ENCODE measurements at places on chromosomes 5 and 9.

GRCh38 chr9:127950513-127951289 is 13.0 kb upstream of the DPM2 start:
- peaks cover 48% of the 10 kb centered on the region for H3K36me3 ChIP-seq
- peaks cover 82% of the 10 kb centered on the region for H3K4me1 ChIP-seq
- no peaks in the 10 kb centered on the region for H3K27me3 ChIP-seq

GRCh38 chr9:70389621-70390266 is 24.7 kb downstream of the KLF9 start:
- DNase-seq: no peak
- H3K27ac ChIP-seq: no peak overlapping the region
- H3K36me3 ChIP-seq: peaks cover 21% of the 10 kb centered on the region
- no peak overlapping the region for H3K4me3 ChIP-seq

DNA sequence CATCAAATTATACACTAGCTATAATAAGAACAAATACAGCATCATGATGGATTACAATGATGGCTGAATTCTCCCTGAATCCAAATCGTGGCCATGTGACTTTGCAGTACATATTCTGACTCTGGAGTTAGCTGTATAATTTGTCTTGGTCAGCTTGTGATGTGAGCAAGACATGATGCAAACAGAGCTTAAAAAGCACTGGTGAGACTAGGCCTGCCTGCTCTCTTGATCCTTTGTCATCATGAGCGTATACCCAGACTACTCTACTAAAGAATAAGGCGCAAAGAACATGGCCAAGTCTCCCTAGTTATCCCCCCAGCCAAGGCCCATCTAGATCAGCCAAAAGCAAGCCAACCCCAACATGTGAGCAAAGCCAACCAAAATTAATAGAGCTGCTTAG is 34.7 kb upstream of the IFNE start:
- H3K4me1 ChIP-seq: no peaks in the 10 kb centered on the region
- H3K27ac ChIP-seq: no peak overlapping the region
- no peaks in the 10 kb centered on the region for H3K27me3 ChIP-seq
- DNase-seq: no peak
- H3K4me3 ChIP-seq: no peak overlapping the region

DNA sequence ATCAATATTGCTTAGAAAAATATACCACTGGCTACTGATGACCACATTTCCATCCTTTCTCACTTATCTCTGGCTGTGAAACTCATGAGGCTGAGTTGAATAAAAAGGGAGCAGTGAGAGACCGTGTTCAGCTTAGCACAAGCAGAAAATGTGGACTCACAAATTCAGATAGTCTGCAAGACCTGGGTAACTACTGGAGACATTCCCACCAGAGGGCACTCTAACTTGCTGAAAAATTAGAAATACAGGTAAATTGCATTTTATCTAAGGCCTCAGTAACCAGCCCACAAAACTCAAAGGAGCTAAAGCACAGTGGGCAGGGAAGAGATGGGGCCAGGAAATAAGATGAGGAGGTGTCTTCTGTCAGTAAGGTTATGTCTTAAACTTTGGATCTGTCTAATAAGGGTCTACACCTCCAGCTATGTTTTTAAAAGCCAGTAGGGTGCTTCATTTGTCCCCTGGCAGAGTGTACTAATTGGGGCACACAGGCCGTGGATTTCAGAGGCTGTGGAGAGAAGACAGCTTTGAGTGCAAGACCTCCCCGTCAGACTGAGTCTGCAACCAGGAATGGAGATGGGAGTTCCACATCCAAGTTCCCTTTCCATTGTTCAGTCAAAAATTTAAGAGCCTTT is 8.7 kb upstream of the NDUFB6 start:
- DNase-seq: peak; percentile 47
- no peaks in the 10 kb centered on the region for H3K36me3 ChIP-seq

DNA sequence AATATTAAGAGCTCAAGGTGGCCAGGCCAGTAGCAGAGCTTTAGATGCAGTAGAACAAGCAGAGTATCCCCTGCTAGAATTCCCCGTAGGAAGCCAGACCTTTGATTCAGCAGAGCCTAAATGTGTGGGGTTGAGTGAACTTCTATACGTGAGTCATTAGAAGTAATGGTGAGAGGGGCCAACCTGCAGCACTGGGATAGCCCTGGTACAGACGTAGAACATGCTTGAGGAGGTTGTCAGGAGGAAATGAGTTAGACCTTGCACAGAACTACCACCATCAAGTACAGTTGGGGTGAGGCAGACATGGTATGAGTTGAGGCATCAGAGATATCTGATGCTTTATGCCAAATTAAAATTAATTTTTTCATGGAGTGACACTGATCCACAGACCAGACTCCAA is 42.0 kb downstream of the PDCD1LG2 start:
- no peak for DNase-seq
- peaks cover 5% of the 10 kb centered on the region for H3K27me3 ChIP-seq
- H3K27ac ChIP-seq: no peak overlapping the region
- peaks cover 14% of the 10 kb centered on the region for H3K36me3 ChIP-seq
- no peak overlapping the region for H3K4me3 ChIP-seq

DNA sequence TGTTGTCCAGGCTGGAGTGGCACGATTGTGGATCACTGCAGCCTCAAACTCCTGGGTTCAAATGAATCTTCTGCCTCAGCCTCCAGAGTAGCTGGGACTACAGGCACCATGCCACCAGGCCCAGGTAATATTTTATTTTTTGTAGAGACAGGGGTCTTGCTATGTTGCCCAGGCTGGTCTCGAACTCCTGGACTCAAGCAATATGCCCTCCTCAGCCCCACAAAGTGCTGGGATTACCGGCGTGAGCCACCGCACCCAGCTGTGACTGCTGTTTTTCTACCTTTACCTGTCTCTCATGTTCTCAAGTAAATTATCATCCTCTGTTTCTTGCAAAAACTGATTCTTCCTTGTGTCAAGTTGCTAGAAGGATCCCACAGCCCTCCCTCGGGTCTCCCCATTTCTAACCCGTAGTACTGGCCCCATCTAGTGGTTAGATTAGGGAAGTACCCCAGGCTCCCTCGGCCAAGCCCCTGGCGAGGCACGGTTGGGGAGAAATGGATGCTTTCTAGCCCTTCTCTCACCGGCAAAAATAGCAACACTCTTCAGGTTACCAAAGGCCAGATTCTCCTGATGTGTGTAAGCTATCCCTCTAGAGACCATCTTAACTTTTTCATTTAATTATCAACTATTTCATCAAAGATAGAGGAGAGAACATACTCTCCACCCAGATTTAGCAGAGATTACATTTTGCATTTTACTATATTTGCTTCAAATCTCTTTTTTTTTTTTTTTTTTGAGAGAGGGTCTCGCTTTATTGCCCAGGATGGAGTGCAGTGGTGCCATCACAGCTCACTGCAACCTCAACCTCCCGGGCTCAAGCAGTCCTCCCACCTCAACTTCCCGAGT is 19.2 kb upstream of the TOR1B start:
- peak; percentile 82 for DNase-seq
- no peaks in the 10 kb centered on the region for H3K36me3 ChIP-seq
- no peak overlapping the region for H3K27ac ChIP-seq
- no peak overlapping the region for H3K4me3 ChIP-seq
- H3K27me3 ChIP-seq: peaks cover 59% of the 10 kb centered on the region
- H3K4me1 ChIP-seq: peaks cover 3% of the 10 kb centered on the region

DNA sequence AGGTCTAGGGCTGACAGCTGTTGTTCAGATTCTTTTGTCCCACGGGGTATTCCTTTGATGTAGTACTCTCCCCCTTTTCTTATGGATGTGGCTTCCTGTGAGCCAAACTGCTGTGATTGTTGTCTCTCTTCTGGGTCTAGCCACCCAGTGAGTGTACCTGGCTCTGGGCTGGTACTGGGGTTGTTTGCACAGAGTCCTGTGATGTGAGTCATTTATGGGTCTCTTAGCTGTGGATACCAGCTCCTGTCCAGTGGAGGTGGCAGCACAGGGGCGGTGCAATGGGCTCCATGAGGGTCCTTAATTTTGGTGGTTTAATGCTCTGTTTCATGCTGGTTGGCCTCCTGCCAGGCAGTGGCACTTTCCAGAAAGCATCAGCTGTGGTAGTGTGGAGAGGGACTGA is 161.3 kb downstream of the CAVIN4 start:
- no peak overlapping the region for H3K27ac ChIP-seq
- no peaks in the 10 kb centered on the region for H3K27me3 ChIP-seq
- H3K4me1 ChIP-seq: no peaks in the 10 kb centered on the region
- DNase-seq: no peak

DNA sequence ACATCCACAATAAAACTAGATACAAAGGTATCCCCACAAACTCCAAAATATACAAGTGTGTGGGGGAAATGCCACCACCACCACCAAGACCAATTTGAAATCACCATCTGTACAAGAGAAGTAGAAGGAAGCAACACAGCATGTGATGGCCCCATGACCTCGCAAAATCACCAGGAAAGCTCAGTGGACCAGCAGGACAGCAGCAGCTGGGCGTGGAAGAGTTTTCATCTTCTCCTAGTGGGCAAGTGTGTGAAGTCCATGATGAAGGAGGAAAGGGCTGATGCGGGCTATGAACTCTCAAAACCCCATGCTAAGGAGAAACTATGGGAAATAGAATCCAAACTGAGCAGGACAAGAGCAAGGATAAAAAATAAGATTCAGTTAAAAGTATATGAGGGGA is 58.1 kb downstream of the GOLPH3 start:
- no peaks in the 10 kb centered on the region for H3K27me3 ChIP-seq
- no peak overlapping the region for H3K4me3 ChIP-seq
- no peak for DNase-seq
- H3K4me1 ChIP-seq: peaks cover 5% of the 10 kb centered on the region

GRCh38 chr5:52709167-52709925 is 78.4 kb upstream of the ITGA1 start:
- H3K4me3 ChIP-seq: no peak overlapping the region
- peaks cover 4% of the 10 kb centered on the region for H3K27me3 ChIP-seq
- H3K36me3 ChIP-seq: no peaks in the 10 kb centered on the region
- H3K27ac ChIP-seq: no peak overlapping the region
- peaks cover 68% of the 10 kb centered on the region for H3K4me1 ChIP-seq
- no peak for DNase-seq

DNA sequence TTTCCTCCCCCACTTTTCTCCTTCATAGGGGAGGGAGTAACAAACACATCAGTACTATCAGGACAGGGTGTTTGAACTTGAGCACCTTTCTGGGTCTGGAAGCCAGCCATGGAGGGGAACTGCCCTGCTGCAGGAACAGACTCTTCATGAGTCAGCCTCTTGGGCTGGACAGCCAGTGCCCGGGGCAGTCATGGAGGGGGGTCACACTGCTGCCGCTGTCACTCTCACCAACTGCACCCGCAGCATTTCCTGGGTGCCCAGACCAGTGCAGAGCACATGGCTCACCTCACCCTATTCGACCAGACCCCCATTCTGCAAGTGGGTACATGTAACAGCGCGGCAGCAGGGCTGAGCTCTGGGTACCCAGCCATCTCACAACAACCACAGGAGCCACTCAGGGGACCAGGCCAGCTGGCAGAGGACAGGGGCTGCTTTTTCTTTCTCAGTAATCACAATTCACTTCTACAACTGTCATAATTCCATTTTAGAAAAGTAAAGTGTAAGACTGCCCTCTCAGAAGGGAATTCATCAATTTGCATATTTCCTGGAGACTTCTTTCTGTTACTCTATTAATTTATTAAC is 118.4 kb downstream of the CTNND2 start:
- no peak overlapping the region for H3K27ac ChIP-seq
- H3K36me3 ChIP-seq: no peaks in the 10 kb centered on the region
- no peak overlapping the region for H3K4me3 ChIP-seq
- no peaks in the 10 kb centered on the region for H3K4me1 ChIP-seq

- H3K27ac ChIP-seq: no peak overlapping the region
- H3K4me1 ChIP-seq: peaks cover 5% of the 10 kb centered on the region
- H3K36me3 ChIP-seq: no peaks in the 10 kb centered on the region
- no peaks in the 10 kb centered on the region for H3K27me3 ChIP-seq
Observed at GRCh38 chr5:100772006-100772405, 131.1 kb downstream of the ST8SIA4 start.

DNA sequence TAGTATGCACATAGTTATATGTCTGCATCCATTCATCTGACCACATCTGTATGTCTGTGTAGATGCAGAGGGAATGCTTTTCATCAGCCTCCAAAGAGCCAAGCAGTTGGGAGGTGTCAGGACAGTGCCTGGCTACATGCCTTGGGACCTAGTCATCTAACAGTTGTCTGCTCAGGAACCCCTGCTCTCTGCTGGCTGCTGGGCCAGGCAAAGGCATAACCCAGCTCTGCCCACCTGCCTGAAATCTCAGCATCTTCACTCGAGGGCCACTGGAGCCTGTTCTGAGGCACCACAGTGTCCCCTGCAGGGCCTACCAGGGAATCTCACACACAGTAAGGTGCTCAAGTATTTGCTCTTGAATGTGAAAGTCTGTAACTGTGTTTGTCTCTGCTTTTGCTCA is 3.7 kb downstream of the C9orf50 start:
- H3K36me3 ChIP-seq: no peaks in the 10 kb centered on the region
- no peak overlapping the region for H3K27ac ChIP-seq
- no peak overlapping the region for H3K4me3 ChIP-seq
- H3K27me3 ChIP-seq: peaks cover 84% of the 10 kb centered on the region
- DNase-seq: peak; percentile 55

DNA sequence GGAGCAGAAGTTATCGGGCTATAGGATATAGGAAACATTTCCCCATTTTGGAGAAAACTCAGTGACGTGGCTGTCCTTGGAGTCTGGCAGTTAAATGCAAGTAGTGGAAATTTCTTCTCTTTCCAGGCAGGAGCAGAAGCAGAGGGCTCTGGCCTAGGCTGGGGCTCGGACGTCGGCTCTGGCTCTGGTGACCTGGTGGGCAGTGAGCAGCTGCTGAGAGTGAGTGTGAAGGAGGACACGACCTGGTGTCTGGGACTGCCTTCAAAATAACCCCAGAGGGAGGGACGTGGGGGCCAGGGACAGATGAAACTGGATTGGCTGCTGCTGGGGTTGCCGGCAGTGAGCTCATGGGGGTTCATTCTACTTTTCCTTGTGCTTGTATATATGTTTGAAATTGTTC is 79.5 kb downstream of the COL15A1 start:
- no peak overlapping the region for H3K27ac ChIP-seq
- H3K4me1 ChIP-seq: peaks cover 29% of the 10 kb centered on the region
- H3K27me3 ChIP-seq: peaks cover 48% of the 10 kb centered on the region
- no peak overlapping the region for H3K4me3 ChIP-seq
- no peak for DNase-seq
- no peaks in the 10 kb centered on the region for H3K36me3 ChIP-seq

DNA sequence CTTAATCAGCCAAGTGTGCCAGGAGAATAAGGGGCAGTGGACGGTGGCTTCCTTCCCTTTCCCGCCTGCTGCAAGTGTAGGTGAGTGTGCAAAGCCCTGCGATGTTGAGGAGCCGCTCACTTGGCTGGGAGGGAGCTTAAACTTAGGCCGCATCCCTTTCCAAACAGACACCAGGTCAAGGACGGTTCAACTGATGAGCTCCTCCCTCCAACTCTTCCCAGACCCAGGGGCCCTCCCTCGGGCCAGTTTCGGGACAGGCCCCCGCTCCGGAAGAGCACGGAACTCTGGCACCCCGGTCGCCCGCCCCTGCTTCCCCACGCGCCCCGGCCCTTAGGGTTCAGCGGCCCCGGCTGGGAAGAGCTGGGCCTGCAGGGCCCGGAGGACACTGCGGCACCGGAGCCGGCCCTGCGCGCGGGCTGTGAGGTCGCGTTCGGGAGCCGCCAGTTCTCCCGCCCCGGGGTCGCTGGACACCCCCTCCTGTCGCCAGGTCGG is 481 bp downstream of the MRPL36 start:
- peaks cover 41% of the 10 kb centered on the region for H3K36me3 ChIP-seq
- H3K27me3 ChIP-seq: no peaks in the 10 kb centered on the region
- peaks cover 52% of the 10 kb centered on the region for H3K4me1 ChIP-seq
- peak; percentile 59 for DNase-seq
- peak overlapping the region; percentile 84 for H3K27ac ChIP-seq
